Smooth muscle cell of the umbilical artery (primary cell): ENCODE measurements at places on chromosomes 1 and 21. TPM values are rescaled to one million over a fixed set of nuclear protein-coding genes. Genes with fewer than 3 reads are reported as not detected.

Gene MAP3K7CL
- 3.9 and 12.8 TPM in 2 replicates for total RNA-seq

Gene BCL2L15
- under 0.01 and 0.18 TPM in 2 replicates for total RNA-seq

Gene CD34
- total RNA-seq: 0.05 and 0.30 TPM in 2 replicates

Gene ANKRD34A
- total RNA-seq: under 0.01 and 1.2 TPM in 2 replicates

Gene NGF
- 0.60 and 0.89 TPM in 2 replicates for total RNA-seq

Gene CYP4Z1
- not detected in 2 replicates for total RNA-seq

Gene LIPI
- total RNA-seq: not detected in 2 replicates

Gene OR14K1
- not detected in 2 replicates for total RNA-seq

Gene C1orf52
- total RNA-seq: 23.5 and 29.8 TPM in 2 replicates

Gene PDE9A
- total RNA-seq: not detected in 2 replicates

Gene SLC44A5
- under 0.01 and 0.09 TPM in 2 replicates for total RNA-seq

Gene SPATA45
- not detected in 2 replicates for total RNA-seq

Gene GRIK3
- total RNA-seq: not detected in 2 replicates

Gene TBX19
- total RNA-seq: 0.60 and 0.89 TPM in 2 replicates

Gene UAP1
- 124 and 232 TPM in 2 replicates for total RNA-seq

Gene RNF186
- total RNA-seq: not detected in 2 replicates

Gene CLCA4
- not detected in 2 replicates for total RNA-seq

Gene FNDC5
- 0.37 and 4.5 TPM in 2 replicates for total RNA-seq
